ENCODE measurements at places on chromosomes 6 and 20.

DNA sequence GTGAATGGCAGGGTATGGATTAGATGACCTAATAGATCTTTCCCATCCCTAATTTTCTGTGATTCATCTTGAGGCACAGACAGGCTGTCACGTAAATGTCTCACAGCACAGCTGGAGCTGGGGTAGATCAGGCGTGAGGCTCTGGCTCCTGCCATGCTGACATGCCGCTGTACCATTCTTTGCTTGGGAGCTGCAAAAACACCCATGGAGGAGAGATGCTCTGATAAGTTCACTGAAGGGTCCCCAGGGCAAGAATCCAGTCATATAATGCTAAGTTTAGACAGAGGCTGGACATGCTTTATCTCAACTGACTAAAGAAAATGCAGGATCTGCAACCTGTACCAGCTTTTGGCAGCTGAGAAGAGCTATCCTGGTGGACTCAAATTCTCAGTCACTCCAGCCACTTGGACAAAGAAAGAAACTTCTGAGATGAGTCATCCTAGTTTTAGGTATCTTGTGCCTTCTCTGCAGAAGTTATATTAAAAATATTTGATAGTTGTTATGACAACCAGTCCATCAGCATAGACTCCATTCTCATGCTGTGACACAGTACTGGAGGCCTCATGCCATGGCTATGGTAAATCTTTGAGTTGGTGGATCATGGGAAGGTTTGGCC is 185.1 kb upstream of the RAB32 start:
- no peak for DNase-seq

DNA sequence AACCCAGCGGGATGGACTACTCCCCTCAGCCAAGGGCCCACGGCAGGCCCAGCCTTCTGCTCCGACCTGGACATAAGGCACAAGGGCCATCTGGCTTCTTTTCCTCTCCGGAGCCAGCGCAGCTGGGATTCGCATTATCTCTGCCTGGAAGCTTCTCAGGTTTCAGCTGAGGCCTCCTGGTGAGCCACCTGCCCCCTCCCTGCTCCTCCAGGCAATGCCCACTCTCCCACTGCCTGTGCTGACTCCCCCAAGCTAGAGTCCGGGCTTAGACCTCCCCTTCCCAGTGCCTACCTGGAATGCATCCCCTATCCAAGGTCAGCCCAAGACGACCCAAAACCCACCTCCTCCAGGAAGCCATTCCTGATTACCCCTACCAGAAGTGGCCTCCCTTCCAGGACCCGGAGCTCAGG is 60.7 kb downstream of the EZR start:
- DNase-seq: no peak

DNA sequence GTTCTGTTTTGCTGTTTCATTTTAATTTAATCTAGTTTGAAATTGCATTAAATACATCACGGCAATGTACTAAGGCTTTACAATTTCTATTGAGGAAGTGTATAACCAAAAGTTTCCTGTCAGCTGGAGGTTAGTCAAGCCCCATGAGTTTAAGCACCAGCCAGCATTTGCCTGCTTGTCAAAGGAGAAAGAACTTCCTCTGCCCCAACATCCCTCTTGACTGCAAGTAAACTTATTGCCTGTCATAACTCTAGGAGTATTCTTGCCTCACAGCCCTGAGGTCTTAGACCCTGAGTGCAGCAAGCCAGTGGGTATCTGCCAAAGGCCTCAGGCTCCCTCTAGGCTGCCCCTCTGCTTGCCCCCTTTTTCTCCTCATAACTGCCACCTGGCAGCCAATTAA is 106.7 kb upstream of the INSM1 start:
- DNase-seq: no peak

GRCh38 chr20:11186301-11187008 is 512.7 kb upstream of the JAG1 start:
- no peak for DNase-seq

DNA sequence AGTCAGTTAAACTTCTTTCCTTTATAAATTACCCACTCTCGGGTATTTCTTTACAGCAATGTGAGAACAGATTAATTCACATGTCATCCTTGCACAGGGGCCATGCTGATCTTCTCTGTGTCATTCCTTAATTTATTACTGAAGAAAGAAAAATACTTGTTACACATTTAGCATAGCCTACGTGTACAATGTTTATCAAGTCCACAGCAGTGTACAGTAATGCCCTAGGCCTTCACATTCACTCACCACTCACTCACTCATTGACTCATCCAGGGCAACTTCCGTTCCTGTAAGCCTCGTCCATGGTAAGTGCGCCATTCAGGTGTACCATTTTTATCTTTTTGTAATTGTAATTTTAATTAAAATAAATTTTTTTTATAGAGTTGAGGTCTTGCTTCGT is 73.6 kb downstream of the RSPH3 start:
- DNase-seq: no peak

- no peak for DNase-seq
These were observed 919.0 kb downstream of the KIF16B start for GRCh38 chr20:15654208-15654649.
